Activated CD8-positive, alpha-beta memory T cell treated with anti-CD3 and anti-CD28 coated beads for 4 hours (primary cell): ENCODE measurements at places on chromosomes 4 and X.

GRCh38 chr4:128452415-128452814, 164.8 kb upstream of the PGRMC2 start:
- DNase-seq, result no peak

- DNase-seq, result no peak
These were observed 179.4 kb upstream of the CASK start for GRCh38 chrX:42102586-42103282.

DNA sequence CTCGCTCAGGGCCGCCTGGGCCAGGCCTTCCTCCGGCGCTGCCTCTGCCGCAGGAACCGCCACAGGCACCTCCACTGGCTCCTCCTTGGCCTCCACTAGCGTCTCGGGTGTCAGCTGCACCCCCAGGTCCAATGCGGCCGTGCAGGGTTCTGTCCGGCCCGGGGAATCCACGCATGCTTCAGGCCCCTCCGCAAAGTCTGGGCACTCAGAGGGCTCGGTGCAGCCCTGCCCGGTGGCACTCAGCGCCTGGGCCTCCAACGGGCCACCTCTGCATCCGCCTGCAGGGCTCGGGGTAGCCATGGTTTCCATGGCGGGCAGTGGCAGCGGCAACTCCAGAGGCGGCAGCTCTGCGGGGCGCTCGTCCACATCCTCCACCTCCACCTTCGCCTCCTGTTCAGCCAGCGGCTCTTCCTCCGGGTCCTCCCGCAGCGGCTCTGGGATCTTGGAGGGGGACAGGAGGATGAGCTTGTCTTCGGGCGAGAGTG, 74.9 kb upstream of the UCP1 start:
- no peak for DNase-seq

- no peak for DNase-seq
These were observed 497.2 kb downstream of the RAPGEF2 start for GRCh38 chr4:159600061-159600460.

DNA sequence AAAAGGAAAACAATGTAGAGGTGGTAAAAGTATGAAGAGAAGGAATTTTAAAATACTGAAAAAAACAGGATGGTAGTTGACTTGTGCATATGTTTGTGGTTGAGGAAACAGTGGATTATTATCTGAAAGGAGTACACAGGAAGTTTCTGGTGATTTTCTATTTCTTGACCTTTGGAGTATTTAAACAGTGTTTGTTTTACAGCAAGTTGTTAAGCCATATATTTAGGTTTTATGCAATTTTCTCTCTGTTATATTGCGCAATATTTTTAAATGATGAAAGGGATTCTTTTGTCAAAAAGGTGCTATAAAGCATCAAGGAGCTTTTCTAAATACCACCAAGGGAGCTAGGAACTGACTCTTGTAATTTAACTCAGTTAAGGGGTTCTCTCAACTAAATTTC, 343.1 kb upstream of the MAOA start:
- no peak for DNase-seq

DNA sequence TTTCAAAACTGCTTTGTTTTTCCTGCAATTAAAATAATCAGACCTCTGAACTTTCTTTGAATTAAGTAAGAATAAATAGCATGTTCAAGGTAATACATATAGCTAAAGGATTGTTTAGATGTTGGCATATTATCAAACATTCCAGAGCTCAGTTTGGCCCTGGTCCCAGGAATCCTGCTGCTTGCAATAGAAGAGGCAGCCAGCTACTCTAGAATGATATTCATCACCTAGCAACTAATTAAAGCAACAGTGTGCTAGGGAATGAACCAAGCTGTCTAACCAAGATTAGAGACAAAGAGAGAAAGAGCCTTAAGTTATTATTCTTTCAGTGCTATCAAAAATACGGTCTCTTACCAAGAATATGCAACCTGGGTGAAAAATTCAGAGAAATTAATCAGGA, 460.9 kb downstream of the GABRG1 start:
- no peak for DNase-seq

- no peak for DNase-seq
These were observed 103.8 kb upstream of the HPF1 start for GRCh38 chr4:169861593-169861992.

DNA sequence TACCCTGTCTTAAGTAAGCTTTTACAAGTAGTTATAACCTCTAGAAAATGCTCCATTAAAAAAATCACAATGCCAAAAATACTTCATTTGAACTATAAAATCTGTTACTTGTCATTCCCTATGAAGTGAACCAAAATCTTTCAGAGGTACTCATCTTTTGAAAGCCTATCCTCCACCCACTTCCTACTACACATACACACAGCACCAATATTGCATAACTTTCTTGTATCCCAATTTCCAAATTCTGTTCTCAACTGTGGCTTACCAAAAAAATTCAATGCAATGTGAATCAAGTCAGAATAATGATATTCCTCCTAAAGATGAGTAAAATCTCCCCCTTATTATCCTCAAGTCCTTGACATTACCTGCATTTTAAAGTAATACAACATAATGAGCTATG, 15.9 kb downstream of the DHX15 start:
- DNase-seq, result no peak

DNA sequence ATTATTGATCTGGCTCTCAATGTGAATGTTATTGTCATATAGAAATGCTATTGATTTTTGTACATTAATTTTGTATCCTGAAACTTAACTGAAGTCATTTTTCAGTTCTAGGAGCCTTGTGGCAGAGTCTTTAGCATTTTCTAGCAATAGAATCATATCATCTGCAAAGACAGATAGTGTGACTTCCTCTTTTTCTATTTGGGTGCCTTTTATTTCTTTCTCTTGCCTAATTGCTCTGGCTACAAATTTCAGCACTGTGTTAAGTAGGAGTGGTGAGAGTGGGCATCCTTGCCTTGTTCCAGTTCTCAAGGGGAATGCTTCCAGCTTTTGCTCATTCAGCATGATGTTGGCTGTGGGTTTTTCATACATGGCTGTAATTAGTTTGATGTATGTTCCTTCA, 102.7 kb downstream of the SH3BGRL start:
- DNase-seq, result no peak

GRCh38 chr4:156781852-156782251, 189.7 kb downstream of the PDGFC start:
- DNase-seq, result no peak
